ENCODE measurements at places on chromosomes 2 and 18.

GRCh38 chr18:8654503-8655451 is 45.5 kb downstream of the RAB12 start:
- DNase-seq, result no peak

GRCh38 chr18:12296457-12296856 is 11.6 kb upstream of the TUBB6 start:
- no peak for DNase-seq

DNA sequence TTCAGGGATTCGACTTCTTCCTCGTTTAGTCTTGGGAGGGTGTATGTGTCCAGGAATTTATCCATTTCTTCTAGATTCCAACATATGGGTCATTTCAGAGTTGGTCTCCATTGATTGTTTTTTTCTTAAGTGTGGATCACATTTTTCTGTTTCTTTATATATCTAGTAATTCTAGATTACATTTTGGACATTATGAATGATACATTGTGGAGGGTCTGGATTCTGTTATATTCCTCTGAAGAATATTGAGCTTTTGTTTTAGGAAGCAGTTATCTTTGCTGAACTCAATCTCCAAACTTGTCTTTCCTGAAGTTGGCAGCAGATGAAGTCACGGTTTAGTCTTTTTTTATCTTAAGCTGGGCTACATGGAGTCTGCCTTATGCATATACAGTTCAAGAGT is 9.3 kb downstream of the FAM228B start:
- no peak for DNase-seq

- DNase-seq, result peak; percentile 56
Observed at GRCh38 chr18:24426398-24427294, at the start of gene IMPACT. Gene IMPACT (plus strand): TSS chr18:24426670. CDS start chr18:24426757, 87 bp downstream.

DNA sequence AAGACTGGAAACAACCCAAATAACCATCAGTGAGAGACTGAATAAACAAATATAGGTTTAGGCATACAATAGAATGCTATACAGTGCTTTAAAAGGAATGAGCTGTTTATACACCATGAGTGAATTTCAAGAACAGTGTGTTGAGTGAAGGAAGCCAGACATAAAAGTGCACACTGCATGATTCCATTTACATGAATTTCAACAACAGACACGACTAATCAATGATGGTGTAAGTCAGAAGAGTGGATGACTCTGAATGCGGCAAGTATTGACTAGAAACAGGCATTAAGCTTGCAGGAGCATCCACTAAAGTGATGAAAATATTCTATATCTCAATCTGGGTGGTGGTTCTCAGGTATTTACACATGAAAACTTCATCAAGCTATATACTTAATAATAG is 142.7 kb upstream of the SLC39A10 start:
- DNase-seq, result no peak

DNA sequence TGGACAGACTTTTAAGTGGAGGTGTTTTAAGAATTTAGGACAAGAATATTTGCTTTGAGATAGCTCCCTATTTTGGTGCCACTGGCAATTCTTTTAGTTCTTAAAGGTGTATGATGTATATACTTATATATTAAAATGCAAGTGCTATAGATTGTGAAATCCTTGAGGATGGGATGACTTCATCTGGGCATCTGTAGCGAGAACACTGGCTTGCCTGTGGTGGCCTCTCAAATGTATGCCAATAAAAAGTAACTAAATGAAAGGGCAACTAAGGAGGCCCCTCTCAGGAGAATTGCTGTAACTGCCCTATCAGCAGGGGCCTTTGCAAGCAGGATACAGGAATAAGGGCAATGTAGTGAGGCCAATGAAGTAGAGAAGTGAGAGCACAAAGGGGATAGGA is 2.6 kb upstream of the THUMPD2 start:
- DNase-seq, result no peak

DNA sequence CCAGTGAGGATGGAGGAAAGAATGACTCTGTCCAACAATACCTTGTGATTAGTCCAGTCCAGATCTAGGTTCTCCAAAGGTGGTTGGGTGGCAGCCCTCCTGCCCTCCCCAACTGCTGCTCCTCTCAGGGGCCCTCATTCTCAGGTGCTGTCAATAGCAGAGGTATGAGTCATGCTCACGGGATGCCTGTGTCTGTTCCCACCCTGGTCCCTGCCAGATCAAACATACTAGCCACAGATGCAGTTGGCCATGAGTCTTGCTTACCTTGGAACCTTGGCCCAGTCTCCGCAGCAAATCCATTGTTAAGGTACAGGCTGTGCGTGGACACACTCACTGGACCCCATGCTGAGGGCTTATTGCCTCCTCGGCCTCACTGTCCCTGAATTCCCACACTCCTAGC is 24.9 kb upstream of the RPIA start:
- no peak for DNase-seq

DNA sequence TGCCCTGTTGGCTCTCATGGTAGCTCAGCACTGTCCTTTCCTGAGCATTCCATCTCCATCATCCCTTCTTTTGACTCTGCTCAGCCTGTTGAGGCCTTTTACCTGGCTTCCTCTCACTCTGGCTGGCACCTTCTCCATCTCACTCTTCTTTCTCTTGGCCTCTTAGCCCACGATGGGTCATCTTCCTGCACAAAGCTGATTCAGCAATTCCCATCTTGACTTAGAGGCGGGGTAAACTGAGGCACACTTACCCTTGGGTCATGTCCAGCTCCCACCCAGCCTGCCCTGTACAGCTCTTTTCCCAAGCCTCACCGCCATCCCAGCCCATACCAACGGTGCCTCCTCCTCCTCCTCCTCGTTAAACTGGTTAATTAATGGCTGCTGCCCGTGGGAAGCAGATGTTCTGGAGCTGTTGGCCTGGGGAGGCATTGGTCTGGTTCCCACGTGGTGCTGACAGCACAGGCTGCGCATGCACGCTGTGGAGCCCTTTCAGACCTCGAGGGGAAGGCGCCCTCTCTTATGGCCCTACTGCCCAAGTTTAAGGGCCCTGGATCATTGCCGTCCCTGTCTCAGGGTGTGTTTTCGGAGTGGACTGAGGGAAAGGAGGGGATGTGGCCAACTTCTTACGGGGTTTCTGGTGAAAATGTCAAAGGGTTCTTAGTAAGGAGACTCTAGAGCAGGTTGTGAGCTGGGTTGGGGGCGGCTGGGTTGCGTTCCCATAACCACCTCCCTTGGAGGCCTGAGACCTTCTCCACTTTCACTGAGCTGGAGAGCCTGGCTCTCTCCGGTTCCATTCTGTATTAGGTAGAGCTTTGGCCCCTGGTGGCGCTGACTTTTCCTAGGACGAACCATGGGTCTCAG is 10.9 kb downstream of the WNT10A start:
- DNase-seq, result no peak

- DNase-seq, result no peak
Observed at GRCh38 chr2:26471766-26472706, 5.9 kb downstream of the OTOF start.

DNA sequence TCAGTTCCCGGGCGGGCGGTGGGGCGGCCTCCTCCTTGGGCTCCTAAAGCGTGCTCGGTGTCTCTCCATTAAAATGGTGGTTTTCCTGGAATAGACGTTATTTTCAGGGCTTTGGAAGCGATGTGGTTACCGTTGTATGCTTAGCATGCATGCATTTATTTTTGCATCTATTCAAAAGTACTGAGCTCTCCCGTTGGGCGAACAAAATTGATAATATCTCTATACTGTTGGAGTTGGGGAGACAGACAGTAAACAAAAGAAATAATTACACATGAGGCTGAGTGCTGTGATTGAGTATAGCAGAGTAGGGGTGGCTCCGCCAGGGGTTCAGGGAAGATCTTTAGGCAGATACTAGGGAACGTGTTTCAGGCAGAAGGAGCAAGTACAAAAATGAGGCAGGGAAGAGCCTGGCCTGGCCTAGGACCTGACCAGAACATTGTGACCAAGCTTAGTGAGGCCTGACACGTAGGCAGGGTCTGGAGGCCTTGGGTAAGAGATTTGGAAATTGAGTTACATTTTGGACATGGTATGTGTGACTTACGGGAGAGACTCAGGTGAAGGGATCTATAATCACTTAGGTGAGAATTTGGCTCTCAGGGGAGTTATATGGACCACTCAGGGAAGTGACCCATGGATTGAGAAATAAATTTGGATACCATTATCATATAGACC is 674 bp downstream of the NCAPH start:
- no peak for DNase-seq

DNA sequence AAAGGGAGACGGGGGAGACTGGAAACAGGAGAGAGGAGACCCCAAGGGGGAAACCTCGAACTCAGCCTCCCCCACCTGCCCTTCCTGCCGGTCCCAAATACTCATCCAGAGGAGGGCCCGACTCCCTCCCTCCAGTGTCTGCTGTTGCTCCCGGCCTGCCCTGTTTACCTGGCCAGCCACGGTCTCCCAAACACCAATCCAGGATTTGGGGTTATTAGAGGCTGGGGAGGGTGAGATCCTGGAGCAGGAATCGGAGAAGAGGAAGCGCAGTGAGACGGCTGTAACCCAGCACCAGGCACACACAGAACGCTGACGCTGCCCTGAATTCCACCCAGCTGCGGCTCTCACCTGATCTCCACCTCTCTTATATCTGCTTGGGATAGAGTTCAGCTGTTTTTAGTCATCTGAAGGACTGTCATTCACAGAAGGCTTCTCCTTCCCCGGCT is 213.0 kb downstream of the TNS1 start:
- DNase-seq, result no peak

DNA sequence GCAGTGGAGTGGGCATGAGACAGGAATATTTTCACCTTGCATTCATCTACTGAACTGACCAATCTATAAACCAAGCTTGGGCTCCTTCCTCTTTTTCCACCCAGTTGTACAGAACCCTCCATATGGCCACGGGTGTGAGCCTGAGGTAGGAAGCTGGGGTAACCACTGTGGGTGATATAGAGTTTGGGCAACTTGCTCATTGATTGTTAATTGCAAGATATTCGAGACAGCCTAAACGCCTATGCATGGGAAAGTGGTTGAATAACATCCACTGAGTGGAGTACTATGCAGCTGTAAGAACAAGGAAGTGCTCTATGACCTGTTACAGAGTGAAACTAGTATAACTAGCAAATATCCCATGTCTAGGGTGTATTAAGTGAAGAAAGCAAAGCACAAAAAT is 7.3 kb upstream of the VAPA start:
- DNase-seq, result no peak

DNA sequence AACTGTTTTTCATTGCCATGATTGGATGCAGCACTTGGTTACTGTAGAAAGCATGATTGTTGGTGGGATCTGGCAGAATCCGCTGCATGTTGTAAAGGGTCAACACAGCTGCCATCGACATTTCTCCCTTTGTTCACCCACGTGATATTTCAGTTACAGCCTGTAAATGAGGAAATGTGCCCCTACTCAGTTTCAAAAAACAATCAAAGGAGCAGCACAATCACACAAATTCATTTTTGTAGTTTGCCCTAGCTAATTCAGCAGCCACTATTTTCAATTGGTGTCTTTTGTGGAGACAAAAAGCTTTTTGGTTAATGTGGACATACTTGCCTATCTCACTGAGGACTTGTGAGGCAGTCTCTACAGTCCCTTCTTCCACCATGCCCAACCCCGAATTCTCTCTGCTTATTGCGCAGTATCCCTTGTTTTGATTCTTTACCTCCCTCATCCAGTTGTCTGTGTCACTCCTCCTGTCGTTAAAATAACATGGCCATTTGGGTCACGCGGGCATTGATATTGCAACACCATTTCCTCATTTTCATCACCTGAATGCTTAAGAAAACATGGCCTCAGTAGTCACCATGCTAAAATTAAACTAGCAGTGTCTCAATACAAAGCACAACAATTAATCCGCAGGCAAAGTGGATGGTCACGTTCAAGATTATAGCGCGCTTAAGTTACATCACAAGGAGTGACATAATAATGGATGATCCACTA is 6.4 kb upstream of the PROC start:
- no peak for DNase-seq

- DNase-seq, result no peak
Observed at GRCh38 chr2:238710032-238710735, 137.7 kb upstream of the TWIST2 start.

- no peak for DNase-seq
Observed at GRCh38 chr2:60634438-60634837, 81.0 kb upstream of the BCL11A start.

DNA sequence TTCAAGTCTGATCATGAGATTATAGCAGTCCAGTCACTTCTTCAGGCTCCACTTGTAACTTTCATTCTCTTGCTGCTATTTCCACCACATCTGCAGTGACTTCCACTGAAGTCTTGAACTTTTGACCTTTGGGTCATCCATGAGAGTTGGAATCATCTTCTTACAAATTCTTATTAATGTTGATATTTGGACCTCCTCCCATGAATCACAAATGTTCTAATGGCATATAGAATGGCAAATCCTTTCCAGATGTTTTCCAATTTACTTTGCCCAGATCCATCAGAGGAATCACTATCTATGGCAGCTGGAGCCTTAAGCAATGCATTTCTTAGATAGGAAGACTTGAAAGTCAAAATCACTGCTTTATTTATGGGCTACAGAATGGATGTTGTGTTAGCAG is 159.4 kb downstream of the LTBP1 start:
- DNase-seq, result no peak

GRCh38 chr2:226410247-226410835 is 389.3 kb downstream of the IRS1 start:
- no peak for DNase-seq

GRCh38 chr2:227462462-227462951 is 9.4 kb upstream of the AGFG1 start:
- DNase-seq, result no peak

DNA sequence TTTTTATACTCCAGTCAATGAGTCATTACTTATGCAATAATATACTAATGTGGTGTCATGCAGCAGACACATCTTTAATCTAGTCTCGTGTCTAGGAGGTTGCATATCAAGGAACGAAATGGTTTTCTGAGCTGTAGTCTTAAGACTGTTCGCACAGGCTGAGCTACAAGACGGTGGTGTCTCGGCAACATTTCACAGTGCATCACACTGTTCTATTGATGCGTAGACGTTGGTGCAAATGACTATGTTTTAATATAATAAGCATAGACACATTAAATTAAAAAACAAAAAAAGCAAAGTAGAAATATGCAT is 864.2 kb downstream of the GALR1 start:
- no peak for DNase-seq
